Fibroblast of villous mesenchyme (primary cell): ENCODE measurements at places on chromosomes 2 and 18. TPM values are rescaled to one million over a fixed set of nuclear protein-coding genes. Genes with fewer than 3 reads are reported as not detected.

SERPINB3 gene
- total RNA-seq: not detected in 2 replicates

RNF125 gene
- total RNA-seq: under 0.01 TPM in 2 replicates

ADGRF3 gene
- total RNA-seq: under 0.01 TPM in 2 replicates

DNA sequence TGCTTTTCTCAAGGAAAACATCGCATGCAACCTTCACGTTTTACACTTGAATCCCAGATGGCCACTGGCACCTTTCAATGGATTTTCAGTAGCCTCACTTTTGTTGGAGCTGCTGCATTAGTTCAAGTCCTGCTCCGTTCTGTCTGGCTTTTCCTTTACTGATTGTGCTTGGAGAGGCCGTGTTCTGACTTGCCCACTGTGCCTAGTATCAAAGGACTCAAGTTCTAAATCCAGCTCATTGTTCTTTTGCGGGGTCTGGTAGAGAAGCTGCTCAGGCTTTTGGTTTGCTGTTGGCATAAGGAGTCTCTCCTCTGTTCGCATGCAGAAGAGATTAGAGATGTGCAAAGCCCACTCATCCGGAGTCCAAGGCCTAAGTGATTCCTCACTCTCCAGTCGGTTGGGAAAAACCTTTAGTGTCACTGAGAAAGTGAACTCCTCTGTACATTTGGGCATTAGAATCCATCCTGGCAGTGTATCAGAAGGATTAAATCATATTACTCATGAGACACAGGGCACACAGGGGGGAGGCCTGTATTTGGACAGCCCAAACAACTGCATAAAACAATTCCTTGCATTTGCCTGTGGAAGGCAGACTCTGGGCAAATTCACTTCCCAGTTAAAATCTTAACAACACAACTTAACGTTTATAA is 69.7 kb downstream of the NCK2 start:
- no peak for DNase-seq

DNA sequence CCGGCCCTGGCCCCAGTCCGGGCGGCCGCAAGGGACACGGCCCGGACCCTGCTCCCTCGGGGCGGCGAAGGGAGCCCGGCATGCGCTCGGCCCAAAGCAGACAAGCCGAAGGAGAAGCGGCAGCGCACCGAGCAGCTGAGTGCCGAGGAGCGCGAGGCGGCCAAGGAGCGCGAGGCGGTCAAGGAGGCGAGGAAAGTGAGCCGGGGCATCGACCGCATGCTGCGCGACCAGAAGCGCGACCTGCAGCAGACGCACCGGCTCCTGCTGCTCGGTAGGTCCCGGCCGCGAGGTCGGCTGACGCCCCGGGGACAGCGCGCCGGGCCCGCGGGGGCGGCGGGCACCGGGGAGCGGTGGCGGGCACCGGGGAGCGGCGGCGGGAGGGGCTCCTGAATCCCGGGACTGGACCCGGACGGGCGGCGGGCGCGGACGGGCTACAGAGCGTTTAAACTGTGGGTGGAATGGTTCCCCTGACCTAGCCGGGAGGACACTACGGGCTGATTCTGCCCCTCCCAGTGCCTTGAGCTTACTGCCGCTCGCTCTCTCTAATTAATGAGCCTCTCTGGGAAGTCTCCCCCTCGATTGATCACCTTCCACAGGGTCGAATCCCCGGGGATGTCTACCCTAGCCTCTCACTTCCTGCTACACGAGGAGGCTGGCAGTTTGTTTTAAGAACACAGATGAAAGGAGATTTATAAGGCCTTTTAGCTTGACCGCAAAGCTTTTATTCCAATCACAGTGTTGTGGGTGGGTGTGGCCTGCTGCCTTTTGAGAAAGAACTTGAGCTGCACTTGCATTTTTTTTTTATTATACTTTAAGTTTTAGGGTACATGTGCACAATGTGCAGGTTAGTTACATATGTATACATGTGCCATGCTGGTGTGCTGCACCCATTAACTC is 853 bp downstream of the GNAL start:
- peak; percentile 9 for DNase-seq

DNA sequence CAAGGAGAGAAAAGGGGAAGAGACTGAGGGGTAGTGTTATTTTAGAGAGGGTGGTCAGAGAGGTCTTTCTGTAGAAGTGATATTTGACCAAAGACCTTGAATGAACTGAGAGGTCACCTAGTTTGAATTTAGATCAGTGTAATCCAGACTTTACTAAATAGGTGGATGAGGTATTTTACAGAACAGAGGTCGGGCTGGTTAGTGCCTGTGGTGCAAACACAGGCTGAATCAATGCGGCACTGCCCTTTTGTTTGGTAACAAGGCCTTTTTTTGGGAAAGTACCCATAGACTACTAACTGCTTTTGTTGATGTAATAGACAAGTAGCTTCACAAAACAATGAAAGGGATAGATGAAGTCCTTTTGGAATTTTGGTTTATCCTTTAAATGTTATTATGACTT is 15.9 kb downstream of the RAPGEF4 start:
- no peak for DNase-seq

DNA sequence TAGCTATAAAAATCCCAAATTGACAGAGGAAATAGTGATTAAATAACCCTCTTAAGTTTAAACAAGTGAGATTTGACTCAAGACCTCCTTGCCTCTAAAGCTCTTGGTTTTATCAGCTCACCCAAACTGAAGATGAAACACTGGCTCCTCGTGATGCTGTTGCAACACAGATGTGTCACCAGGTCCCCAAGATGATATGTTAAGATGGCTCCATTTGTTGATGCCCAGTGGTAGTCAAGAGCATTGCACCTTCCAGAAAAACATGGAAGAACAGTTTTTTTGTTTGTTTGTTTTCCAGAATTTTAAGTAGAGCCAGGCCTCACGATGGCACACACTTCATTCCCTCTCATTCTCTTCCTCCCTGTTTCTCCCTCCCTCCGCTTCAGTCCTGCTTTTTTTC is 399.8 kb downstream of the TXNL1 start:
- DNase-seq: no peak

GRCh38 chr2:39281391-39281790 is 37.6 kb upstream of the CDKL4 start:
- DNase-seq: no peak

- DNase-seq: peak; percentile 58
These were observed 159.7 kb downstream of the DOCK10 start for GRCh38 chr2:224882291-224883171.

DNA sequence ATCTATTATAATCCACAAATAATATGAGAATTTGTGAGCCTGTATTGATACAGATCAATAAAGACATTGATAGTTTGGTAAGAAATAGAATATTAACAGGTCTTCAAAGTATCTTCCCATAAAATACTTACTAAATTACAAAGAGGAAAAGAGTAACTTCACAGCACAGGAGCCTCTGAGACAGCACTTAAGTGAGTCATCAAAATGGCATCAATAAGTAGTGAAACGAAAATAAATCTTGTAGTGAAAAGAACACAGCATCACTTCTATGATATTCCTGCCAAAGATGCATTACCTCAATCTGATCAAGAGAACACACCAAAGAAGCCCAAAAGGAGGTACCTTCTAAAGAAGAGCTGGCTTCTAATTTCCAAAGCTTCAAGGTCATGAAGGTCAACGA is 116.4 kb downstream of the CBLN2 start:
- peak; percentile 1 for DNase-seq

DNA sequence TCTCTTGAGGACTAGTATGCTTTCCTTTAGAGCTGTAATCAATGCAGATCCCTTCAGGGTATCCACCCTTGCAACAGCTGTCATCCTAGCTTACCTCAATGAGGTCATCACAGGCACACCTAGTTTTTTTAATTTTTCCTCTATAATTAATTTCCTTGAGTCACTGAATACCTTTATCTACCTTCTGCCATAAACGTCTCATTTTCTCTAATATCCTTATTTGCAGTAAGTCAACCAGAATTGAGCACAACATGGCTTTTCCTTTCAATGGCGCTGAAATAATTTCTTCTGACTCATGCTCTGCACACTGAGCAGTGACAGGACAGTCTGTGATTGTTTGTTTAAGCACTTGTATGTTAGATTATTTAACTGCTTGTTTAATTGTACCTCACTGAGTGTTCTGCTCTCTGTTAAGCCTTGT is 49.4 kb downstream of the ETAA1 start:
- no peak for DNase-seq

DNA sequence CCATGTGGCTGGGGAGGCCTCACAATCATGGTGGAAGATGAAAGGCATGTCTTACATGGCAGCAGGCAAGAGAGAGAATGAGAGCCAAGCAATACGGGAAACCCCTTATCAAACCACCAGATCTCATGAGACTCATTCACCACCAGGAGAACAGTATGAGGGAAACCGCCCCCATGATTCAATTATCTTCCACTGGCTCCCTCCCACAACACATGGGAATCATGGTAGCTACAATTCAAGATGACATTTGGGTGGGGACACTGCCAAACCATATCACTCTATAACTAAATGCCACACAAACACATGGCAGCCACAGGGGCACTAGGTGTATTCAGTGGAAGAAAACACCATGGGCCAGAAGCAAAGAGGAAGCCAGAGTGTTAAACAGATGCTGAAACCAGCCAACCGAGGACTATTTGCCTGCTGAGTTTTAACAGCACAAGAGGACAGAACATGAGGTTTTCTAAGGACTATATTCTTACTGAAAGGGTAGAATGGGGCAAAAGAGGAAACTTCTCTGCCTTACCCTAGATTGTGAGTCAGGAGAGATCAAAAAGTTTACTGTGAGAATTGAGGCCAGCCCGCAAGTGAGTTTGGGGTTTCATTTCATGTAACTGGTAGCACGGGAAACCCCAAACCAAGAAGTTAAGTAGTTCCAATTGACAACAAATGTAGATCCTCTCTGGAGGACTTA is 49.2 kb downstream of the SIGLEC15 start:
- DNase-seq: no peak

DNA sequence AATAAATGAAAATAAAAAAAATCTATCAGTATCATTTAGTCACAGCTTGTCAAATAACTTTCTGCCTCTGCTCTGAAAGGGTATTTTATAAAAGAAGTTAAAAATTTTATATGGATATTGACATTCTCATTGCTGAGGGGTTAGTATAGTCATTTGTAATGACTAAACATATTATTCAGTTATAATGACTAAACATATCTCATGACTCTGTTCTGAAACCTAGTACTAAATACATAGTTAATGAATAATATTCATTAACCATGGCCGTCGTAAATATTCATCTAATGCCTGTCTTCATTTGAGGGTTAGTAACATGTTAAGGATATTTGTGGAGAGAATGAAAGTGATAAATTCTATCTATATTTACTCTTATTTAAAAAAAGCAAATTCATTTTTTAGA is 69.1 kb upstream of the MAP4K3 start:
- DNase-seq: no peak
